Stimulated activated CD4-positive, alpha-beta T cell treated with anti-CD3 and anti-CD28 coated beads, TNF-alpha, amount 100 ng/mL, for 24 hours (primary cell): ENCODE measurements at places on chromosomes 13 and 19.

DNA sequence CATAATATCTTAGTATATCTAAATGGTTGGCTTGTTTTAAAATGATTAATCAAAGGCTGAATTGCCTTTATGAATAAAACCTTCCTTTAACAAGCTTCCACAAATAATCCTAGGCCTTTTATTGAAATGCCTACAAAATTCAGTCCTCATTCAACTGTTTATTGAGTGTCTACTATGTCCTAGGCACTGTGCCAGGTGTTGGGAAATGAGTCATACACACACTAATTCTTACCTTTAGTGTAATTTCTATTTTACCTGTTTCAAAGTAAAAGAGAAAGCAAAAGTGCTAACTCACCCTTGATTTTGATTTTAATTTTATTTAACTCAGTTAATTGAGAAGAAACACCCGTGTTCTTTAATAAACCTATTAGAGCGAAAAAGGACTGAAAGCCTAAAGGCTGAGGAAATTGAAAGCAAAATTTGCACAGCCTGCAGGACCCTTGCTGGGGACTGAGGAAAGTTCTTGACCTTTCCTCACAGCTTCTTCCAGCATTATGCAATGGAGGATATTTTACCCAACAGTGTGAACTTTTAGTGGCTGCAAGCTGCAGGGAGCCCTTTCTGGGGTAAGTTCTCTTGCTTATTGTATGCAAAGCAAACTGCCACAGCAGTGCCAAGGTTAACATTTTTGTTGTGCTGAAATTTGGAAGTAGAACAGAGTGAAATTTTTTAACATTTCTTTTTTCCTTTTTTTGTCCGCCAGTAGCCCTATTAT is 83.1 kb downstream of the B3GLCT start:
- no peak for DNase-seq

GRCh38 chr19:15268192-15268927 is 36.1 kb upstream of the EPHX3 start:
- DNase-seq: no peak

- no peak for DNase-seq
Observed at GRCh38 chr19:11479898-11480714, 740 bp downstream of the ELAVL3 start.

DNA sequence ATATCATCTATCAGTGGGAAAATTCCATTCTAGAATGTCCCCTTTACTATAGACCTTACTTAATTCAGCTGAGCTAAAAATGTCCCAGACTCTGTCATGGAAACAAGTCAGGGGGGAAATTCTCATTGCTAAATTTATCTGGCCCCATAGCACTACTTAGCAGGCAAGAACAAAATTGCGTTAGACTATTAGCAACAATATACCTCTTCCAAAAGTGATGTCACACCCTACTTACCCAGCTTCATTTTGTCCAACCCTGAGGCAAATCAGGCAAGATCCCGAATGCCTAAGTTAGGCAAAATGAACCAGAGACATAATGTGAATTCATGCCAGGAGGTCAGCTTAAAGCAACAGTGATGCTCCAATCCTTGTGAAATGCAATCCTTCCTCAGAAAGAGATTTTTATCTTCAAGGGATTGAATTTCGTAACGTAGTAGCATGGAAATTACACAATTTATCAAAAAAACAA is 93.7 kb downstream of the FRY start:
- DNase-seq: no peak

GRCh38 chr13:25286308-25286968 is 850 bp downstream of the MTMR6 start:
- peak; percentile 12 for DNase-seq

GRCh38 chr13:102049853-102050252 is 352.0 kb downstream of the FGF14 start:
- DNase-seq: no peak

- no peak for DNase-seq
Observed at GRCh38 chr13:45341799-45342500, 967 bp upstream of the TPT1 start.
